ENCODE measurements at places on chromosomes 7 and 10.

DNA sequence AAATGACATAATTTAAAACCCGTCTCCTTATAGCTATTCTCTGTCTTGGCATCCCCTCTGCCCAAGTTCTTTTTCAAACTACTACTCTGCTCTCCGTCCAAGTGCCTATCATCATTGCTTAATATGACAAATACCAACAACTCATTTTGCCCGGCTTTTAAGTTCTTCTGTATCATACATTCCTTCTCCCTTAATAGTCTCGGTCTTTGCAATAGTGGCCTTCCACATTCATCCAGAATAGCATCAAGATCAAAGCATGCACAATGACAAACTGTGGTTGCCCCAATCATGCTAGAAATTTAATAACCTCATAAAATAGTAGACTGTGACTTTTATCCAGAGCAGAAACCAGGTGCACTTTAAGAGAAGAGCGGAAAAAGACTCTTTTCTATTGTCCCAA lies 198.9 kb downstream of the ETV1 start:
- no peak for DNase-seq

- no peak for DNase-seq
Measured at GRCh38 chr7:129690701-129691100, 79.2 kb downstream of the NRF1 start.

DNA sequence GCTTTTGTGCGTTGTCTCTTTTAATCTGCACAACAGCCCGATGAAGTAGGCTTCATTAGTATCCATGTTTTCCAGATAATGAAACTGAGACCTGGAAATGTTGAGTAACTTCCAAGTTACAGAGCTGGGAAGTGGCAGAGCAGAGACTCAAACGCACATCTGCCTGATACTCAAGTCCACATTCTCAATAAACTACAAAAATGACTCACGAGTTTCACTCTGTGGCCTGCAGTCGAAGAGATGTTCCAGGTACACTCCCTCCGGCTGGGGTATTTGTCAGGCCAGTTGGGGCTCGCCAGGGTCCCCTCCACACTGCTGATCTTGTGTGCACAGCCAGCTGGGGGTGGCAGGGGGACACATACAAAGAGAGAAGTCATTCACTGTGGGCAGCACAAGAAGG lies 17.7 kb upstream of the OPALIN start:
- no peak for DNase-seq

DNA sequence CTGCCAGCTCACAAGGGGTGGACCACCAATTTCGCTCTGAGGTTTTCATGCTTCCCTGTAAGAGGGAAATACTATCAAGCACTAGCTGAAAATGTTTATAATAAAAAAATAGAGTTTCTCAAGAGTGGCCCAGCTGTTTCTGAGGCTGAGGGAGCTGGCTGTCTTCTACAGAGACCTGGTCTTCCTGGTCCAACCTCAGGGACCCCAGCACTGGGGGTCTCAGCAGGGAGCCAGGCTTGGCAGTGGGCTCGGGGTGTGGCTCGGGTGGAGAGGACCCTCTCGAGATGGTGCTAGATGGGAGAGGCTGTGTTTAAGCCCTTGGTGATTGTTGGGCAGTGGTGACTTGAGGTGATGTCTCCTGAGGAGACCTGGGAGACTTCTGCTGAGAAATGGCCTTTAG lies 87.3 kb upstream of the SHH start:
- no peak for DNase-seq

DNA sequence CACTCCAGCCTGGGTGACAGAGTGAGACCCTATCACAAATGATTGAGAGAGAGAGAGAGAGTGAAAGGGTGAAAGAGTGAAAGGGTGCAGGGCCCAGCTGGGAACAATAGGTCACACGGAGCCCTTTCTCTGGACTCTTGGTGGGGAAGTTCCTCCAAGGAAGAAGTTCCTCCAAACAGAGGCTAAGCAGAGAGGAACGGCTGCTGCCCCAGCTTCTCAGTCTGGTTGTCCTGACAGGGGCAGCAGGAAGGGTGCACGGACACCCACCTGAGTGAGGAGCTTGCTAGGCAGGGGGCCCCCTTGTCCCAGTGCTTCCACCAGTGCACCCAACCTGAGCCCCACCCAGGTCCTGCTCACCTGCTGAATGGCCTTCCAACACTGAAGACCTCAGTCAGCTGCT lies 38.8 kb upstream of the MYL10 start:
- DNase-seq: no peak

DNA sequence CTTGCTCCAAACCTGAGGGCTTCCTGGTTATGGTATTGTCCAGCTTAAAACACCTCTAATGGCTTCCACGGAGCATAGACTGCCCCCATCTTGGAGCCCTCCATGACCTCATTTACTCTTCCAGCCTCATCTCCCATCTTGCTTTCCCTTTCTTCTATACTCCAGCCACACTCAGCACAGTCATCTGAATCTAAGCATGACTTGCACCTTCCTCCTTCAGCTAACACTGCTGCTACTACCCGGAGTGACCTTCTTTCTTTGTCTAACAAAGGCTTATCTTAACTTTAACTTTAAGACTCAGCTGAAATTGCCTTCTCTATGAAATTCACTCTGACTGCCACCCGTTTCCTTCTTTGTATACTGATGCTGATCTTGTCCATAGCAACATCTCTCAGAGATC lies 135.1 kb downstream of the FAM107B start:
- no peak for DNase-seq

GRCh38 chr10:34479520-34480179 lies 335.4 kb downstream of the PARD3 start:
- DNase-seq: no peak

DNA sequence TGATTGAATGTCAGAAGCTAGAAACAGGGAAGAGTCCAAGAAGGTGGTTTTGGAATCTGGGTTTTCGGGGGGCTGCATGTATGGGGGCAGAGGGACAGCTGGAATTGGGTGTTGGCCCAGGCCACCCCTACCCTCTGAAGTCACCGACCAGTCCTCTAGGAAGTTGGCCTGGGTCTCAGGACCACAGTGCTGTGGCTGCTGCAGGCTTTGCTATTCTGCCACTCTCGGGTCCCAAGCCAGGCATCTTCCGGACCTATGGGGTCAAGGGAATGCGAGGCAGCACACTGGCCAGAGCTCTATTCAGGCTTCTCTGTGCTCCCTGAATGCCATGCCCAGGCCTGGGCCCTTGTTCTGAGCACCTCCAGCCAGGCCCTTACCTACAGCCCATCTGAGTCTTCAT lies 13.2 kb downstream of the FGF8 start:
- DNase-seq: no peak

DNA sequence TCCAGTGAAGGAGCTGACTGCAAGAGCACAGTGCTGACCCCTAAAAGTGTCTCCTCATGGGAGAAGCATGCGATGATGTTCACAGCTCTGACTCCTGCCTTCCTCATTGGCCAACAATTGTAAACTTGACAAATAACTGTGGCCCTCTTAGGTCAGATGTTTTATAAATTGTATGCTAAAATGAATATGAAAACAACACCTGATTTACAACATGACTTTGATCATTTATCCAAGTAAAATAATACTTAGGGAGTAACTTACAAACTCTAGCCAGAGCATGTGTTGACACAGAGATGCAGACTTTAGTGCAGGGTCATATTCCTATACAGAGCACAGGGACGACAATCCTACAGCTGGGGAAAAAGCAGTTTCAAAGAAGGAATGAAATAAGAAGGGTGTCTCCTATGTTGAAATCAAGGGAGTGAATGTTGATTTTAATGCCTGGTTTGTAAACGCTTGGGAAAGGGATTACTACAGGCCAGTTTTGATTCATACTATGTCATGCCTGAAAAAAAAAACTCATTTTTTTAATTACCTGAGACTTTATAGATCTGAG lies 391.4 kb upstream of the AKR1E2 start:
- DNase-seq: no peak

- DNase-seq: no peak
Measured at GRCh38 chr10:78686444-78687060, 382.2 kb upstream of the ZMIZ1 start.

DNA sequence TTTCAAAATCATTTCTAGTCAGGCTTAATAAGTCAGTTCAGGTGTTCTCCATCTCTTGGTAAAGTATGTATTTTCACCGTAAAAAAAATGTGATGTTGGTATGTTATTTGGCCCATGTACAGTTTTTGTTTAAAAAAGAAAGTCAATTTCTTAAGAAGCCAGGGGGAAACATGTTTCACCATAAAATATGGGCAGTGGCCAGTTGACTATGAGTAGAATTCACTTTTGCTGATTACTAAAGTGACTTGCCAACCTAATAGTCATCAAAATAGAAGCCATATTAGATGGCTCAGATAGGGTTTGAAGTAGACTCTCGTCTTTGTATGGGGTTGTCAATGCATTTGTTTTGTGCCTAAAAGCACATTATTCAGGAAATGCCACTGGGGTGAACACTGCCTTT lies 266.3 kb downstream of the BICC1 start:
- no peak for DNase-seq

DNA sequence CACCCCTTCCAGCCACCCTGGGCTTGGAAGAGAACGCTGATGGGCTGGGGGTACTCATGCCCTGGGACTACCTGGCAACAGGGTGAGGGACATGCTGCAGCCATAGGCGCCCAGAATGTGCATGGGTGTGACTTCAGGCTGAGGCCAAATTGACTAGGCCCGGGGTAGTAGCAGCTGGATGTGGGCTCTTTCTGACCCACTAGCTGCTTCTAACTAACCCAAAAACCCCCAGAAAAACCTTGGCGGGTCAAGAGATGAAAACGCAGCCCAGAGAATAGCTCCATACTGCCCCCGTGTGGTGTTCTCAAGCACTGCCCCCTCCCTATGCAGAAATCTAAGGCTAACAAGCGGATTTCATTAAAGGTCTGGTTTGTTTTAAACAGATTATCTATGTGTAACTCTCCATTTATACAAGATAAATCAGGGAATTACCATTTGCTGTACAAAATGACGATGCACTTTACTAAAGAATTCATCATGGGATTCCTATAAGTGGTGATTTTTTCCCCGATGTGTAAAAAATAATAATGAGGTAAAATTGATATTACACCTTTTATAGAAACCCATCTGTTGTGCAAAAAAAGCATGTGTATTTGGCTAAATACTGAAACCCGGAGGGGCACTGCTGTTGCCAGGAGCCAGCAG lies 4.2 kb downstream of the SMARCD3 start:
- DNase-seq: peak; percentile 25

DNA sequence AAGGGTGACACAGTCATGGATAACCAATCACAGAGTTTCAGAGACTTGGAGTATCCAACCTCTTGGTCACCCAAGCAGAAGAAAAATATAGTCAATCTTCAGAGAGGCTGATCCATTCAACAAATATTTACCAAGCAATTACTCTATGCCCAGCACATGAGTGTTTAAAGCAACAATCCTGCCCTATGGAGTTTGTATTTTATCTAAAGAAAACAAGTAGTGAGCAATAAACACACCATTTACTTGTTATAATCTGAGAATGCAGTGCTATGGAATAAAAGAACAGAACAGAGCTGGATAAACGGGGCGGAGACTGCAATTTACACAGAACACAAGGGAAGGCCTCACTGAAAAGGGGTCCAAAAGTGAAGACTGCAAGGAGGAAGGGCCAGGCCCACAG lies 63.8 kb downstream of the GRB10 start:
- peak; percentile 48 for DNase-seq

- DNase-seq: no peak
Measured at GRCh38 chr10:76287856-76288255, 856.4 kb downstream of the LRMDA start.

- no peak for DNase-seq
Measured at GRCh38 chr10:127195041-127195506, 1.3 kb downstream of the INSYN2A start.

GRCh38 chr10:123583639-123584418 lies 82.3 kb upstream of the GPR26 start:
- peak; percentile 27 for DNase-seq

DNA sequence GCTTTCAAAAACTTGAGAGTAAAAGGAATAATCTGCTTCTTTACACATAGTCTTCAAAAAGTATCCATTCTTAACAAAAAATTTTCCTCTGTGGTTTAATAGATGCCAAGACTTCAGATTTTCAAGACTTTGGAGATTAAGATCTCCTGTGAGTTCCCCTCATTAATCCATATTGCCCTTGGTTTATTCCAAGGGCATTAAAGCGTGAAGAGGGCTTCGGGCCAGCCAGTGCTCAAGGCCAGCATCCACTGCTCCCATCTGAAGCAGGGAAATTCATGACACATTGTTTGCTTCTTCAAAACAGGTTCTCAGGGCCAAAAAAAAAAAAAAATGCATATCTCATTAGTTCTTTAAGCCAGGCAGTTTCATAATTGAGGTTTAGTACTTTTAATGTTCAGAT lies 137.3 kb upstream of the RHOBTB1 start:
- no peak for DNase-seq

- DNase-seq: no peak
Measured at GRCh38 chr7:127393368-127394058, 1.0 kb upstream of the ZNF800 start.

DNA sequence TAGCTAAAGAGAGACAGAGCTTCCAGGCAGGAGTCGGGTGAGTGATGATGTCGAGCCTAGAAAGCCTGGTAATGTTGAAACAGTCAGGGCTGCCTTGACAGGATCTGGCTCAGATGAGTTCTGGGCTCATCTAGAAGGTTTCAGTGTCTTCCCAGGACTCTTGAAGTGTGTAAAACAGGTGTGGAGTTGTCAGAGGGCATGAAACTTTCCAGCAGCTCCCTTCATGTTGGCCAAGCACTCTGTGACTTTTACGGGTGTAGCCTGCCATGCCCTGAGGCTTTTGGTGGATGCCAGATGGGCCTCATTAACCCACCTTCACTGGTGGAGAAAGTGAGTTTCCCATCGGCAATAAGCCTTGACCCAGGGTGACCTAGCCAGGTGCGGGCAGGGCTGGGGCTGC lies 66.4 kb upstream of the PDCD4 start:
- DNase-seq: no peak

GRCh38 chr7:3117488-3118231 lies 74.0 kb upstream of the CARD11 start:
- no peak for DNase-seq

- peak; percentile 59 for DNase-seq
Measured at GRCh38 chr7:31782411-31782991, 95.5 kb downstream of the PPP1R17 start.

- DNase-seq: no peak
Measured at GRCh38 chr7:112649560-112649959, 140.6 kb downstream of the TMEM168 start.

- peak; percentile 63 for DNase-seq
Measured at GRCh38 chr7:126700807-126701604, 551.7 kb downstream of the GRM8 start.

DNA sequence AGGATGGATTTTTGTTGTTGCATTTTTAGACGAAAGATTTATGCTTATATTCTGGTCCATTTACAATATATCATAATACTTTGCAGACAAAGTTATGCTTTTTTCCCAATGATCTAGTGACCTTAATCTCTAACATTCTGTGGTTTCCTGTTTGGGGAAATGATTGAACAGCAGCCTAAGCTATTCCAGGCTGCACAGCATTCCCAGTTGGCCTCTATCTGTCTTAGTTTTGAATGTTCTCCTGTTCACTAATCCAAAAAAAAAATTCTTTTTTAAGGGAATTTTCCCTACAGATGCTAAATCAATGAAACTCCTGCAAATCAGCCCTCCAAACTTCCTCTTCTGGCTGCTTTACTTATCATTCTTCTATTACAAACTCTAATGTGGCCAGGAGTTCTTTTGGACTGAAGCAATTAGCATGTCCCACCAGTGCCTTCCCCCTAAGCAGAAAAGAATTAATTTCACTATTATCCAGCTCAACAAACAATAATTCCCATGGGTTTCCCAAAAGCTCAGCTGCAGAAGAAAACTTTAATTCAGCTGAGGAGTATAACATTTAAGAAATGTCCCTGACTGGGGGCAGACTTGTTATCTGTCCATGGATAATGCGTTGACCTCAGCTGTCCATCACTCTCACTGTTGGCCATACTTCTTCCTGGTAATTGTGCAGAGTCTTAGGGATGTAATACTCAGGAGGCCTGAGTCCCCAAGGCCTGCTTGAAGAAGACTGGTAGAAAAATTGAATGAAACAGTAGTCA lies 81.9 kb upstream of the TRIL start:
- no peak for DNase-seq

GRCh38 chr7:141792526-141792925 lies 2.5 kb downstream of the TAS2R5 start:
- DNase-seq: no peak

Measured in NCI-H2029 treated with DMSO at 0.1 percent for 48 hours (cell line).